ENCODE measurements at places on chromosomes 3 and 15.

DNA sequence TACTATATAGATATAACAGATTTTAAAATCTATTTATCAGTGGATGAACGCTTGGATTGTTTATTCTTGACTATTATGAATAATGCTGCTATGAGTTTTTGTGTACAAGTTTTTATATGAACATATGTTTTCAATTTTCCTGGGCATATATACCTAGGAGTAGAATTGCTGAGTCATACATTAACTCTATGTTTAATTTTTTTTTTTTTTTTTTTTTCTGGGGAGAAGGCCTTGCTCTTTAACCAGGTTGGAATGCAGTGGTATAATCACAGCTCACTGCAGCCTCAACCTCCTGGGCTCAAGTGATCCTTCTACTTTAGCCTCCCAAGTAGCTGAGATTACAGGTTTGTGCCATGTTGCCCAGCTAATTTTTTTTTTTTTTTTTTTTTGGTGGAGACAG lies 9.1 kb downstream of the CIDEC start:
- no peak for DNase-seq

GRCh38 chr3:145639875-145640274 lies 521.1 kb downstream of the PLOD2 start:
- no peak for DNase-seq

DNA sequence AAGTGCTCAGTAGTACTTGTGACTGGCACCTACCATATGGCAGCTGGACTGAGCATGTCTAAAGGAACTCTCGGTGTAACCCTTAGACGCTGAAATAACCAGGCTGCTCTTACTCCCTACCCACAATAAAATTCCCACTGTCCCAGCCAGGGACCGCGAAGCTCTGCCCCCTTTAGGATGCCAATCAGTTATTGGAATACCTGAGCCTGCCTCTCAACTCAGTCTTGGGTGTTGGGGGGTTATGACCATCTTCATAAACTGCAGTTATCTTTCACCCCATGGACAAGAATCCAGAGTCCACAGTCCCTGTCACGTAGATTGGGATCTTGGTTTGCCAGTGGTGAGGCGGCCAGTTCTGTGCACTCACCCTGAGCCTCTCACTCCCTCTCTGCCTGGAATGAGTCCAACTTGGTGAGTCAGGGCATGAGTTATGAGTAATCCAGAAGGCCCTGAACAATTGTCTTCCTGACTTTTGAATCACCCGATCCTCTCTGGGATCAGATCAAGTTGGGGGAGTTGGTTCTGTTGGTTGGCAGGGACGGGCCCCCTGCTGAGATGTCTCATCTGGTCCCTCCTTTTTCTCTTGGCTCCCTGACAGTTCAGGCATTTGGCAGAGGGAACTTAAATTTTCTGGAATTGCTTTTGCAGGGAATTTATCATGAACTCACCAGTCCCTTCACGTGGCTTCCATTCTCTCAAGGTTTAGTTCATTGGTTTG lies 120.1 kb upstream of the UBE2E1 start:
- no peak for DNase-seq

GRCh38 chr3:187025254-187025655 lies 94.9 kb downstream of the ST6GAL1 start:
- no peak for DNase-seq

DNA sequence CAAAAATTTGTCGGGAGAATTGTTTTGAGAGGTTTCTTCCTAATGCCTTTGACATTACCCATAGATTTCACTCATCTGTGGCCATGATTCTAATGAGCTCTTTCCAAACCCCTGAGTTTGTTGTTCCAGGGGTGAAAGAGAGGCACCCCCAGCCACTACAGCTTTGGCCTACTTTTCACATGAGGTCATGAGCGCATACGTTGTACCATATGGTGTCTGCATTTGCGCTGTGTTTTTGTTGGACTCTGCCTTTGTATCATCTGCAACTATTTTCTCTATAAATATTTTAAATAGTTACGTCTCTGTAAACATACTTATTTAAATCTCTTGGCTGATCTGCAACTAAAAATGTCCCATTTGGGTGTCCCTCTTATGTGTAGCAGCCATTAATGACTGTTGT lies 107.9 kb downstream of the LRTM1 start:
- DNase-seq, result no peak

- no peak for DNase-seq
Measured at GRCh38 chr15:79798311-79798710, 98.5 kb downstream of the MTHFS start.

- no peak for DNase-seq
Measured at GRCh38 chr3:187875863-187876262, 130.6 kb upstream of the BCL6 start.

GRCh38 chr15:78432664-78433063 lies 5.4 kb upstream of the IREB2 start:
- DNase-seq, result no peak

- DNase-seq, result no peak
Measured at GRCh38 chr3:153373606-153374005, 211.6 kb downstream of the RAP2B start.

GRCh38 chr3:182226995-182227394 lies 515.3 kb downstream of the SOX2 start:
- DNase-seq, result no peak

- DNase-seq, result no peak
Measured at GRCh38 chr3:66803721-66804695, 194.1 kb upstream of the KBTBD8 start.

- no peak for DNase-seq
Measured at GRCh38 chr15:98943051-98943508, 64.5 kb downstream of the PGPEP1L start.

- no peak for DNase-seq
Measured at GRCh38 chr3:2392981-2393380, 294.3 kb downstream of the CNTN4 start.

DNA sequence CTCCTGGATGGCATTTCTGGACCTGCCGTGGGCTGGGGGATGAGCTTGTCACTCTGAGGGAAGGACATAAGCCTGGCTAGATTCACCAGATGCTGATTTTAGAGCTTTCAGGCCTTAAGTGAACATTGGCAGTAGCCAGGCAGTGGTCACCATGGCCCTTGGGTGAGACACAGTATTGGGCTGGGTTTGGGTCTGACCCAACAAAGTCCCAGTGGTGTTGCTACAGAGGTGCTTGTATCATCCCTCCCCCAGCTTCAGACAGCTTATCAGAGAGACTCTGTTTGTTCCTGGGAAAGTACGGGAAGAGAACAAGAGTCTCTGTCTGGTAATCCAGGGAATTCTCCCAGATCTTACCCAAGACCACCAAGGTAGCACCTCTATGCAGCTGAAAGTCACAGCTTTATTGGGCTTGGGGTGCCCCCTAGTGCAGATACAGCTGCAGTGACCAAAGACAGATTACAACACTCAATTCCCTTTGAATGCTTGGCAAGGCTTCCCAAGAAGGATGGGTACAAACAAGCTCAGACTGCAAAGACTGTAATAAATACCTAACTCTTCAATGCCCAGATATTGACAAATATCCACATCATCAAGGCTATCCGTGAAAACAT lies 9.8 kb upstream of the RUVBL1 start:
- DNase-seq, result peak; percentile 19

- DNase-seq, result no peak
Measured at GRCh38 chr3:151638555-151639417, 94.9 kb upstream of the AADACL2 start.

DNA sequence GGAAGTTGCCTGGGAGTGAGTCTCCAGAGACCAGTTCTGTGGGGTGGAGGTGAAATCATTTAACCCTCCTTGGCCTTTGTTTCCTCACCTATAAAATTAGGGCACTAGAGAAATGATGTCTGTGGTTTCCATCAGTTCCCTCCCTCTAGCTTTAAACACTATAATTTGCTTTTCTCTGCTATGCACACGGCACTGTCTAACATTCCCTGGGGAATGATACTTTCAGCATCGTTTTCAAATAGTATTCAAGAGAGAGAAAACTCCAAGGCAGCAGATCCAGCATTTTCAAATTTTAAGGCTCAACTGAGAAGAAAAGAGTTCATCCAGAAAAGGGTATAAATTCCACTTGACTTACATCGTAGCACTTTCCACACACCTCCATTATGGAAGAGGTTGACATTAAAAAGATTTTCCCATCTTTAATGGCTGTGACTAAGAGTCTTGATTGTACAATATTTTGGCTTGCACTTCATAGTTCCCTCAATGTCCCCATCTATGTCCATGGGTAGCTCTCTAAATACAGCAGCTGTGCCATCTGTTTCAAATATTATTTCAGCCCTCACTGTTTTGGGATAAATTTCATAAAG lies 137.7 kb upstream of the ZPLD1 start:
- DNase-seq, result no peak

DNA sequence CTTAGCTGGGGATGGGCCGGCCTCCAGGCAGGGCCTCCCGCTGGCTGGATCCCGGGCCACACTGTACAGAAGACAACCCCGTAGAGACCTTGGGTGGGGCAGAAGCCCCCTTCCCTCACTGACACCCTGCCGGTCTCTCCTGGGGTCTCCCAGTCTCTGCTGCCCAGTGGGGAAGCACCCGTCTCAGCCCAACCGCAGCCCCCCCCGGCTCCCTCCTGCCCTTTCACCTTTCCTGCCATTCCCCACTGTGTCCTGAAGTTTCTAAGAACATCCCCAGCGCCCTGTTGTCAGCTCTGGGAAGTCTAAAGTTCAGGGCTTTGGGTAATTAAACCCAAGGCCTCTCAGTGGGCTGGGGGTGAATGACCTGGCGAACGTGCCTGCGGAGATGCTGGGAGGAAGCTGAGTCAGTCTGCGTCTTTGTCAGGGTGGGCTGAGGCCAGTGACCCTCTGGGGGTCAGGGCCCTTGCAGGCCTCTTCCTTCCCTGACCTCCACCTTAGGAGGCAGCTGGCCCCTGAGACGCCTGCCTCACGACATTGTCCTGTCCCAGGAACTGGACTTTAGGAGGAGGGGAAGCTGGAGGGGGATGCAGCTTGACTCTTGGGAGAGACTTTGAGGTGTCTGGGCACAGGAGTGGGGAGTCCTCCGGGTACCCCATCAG lies 1.4 kb upstream of the SLC51A start:
- DNase-seq, result no peak

DNA sequence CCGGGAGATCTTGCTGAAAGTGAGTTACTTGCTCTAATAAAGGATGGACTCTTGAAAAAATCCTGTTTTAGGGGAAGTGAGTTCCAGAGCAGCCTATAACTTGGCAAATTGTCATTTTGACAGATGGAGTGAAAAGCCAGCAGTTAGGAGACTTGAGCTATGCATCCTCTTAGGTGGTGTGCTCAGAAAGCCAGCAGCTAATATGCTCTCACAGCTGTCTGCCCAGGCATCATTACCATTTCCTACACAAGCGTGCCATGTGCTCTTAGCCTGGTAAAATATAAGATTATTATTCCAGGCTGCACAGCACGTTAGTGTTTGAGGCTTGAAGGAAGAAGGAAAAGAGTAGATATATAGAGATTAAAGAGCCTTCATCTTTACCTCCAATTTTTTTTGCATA lies 151.0 kb downstream of the CHL1 start:
- DNase-seq, result no peak

DNA sequence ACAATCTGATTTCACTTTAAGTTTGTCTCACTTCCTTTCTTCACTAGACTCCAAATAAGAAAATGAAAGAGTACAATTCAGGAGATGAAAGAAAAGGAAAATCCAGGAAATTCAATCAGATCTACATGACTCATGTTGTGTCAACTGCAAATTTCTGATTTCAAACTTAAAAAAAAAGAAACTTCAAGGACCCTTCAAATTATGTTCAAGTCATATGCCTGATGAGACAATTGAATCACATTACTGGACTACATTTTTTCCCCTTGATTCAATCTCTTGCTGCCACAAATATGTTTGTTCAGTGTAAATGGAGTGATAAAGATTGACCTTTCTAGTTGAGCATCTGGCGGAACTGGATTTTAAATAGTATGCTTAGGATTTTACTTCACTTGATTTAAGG lies 37.4 kb downstream of the FRMD5 start:
- DNase-seq, result no peak

DNA sequence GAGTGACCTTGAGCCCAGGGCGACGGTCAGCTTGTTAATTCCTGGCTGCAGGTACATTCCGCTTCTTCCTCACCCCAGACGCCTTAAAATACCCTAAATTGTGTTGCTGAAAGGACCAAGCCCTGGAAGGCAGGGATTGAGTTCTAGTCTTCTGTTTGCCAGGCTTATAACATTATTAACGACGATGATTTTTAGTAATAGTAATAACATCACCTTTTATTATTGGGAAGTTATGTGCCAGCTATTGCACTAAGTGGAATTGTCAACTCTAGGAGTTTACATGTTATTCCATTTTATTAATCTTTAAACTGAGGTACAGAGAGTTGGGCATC lies 409 bp downstream of the OXNAD1 start:
- no peak for DNase-seq

DNA sequence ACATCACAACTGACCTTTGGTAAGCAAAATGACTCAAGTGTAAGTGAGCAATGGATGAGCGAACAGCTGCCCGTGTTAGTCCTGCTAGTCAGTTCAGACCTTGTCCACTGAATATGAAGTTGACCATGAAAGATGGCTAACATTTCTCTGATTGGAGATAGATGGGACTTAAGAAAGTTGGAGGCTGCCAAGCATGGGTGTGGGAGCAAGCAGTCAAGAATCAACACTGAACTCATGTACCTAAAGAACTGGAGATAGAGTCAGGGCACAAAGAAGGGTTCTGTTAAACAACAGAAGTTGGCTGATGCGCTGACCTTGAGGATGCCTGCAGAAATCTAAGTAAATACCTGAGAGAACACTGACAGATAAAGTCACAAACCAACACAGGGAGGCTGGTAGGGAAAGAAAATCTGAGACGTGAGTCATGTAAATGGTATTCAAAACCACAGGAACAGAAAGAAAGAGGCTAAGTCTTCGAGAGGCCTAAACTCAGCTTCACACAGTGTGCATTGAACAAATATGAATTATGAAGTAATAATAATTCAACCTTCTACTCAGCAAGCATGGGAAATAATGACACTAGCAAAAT lies 30.7 kb upstream of the ANPEP start:
- DNase-seq, result no peak

DNA sequence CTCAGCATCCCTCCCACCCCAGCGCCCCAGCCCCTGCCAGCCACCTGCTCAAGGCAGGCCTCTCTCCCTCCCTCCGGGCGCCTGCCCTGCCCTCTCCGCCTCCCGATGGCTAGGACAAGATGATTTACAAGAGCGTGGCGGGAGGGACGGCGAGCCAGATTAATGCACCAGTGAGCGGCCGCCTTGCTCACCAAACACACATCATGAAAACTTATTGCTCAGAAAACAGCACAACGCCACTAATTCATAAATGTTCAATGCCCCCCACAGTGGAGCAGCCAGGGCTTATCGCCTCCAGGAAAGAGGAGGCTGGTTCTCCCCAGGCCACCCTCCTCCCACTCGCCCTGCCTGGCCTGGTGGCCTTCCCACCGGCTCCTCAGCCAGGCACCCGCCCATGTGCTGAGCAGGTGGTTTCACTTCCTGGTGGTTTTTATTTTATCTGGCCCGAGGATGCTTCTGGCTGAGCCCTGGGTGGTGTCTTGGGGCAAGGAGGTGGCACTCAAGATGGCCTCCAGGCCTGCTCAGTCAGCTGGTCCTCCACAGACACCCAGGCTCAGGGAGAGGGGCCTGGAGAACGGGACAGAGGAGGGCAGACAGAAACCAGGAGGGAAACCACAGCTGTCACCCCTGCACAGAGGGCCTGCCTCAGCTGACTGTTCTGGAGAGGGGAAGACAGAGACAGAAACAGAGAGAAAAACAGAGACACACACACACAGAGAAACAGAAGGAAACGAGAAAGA lies 284.9 kb downstream of the UACA start:
- no peak for DNase-seq

GRCh38 chr15:98844261-98844660 lies 163.3 kb downstream of the PGPEP1L start:
- DNase-seq, result no peak
